ENCODE measurements at places on chromosomes 2 and 18. TPM values are rescaled to one million over a fixed set of nuclear protein-coding genes. Genes with fewer than 3 reads are reported as not detected.

DNA sequence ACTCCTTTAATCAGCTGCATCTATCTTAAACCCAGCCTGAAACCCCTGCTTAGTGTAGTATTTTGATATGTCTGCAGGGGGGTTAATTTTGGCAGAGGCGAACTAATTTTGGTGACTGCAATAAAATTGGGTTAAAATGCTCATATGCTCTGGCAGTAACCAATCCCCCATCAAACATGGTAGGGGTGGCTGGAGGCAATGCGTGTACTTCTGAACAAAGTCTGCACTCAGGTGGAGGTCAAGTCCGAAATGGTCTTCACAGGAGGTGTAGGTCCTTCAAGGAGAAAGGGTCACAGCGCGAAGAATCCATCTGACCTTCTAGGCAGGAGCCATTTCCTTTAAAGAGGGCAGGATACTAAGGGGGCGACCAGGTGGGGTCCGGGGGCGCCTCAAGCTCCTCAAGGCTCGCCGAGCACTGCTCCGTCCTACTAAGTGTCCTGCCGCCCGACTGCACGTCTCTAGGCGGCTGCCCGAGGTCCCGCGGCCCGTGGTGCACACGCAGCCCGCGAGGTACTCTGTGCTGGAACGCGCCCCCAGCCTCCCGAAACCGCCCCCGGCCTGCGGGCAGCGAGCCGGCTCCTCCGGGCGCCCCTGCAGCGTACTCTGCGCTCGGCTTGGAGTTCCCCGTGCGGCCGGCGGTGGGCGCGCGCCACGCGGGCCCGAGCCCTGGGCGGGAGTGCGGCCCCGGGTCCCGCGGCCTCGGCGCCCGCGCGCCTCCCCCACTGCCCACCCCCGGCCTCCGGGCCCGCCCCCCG is 1.7 kb upstream of the LDLRAD4 start:
- DNase-seq = peak; percentile 64

SERPINB11 gene
- total RNA-seq = not detected

GRCh38 chr2:127081826-127082633 is 24.9 kb downstream of the BIN1 start:
- DNase-seq = peak; percentile 84

DNA sequence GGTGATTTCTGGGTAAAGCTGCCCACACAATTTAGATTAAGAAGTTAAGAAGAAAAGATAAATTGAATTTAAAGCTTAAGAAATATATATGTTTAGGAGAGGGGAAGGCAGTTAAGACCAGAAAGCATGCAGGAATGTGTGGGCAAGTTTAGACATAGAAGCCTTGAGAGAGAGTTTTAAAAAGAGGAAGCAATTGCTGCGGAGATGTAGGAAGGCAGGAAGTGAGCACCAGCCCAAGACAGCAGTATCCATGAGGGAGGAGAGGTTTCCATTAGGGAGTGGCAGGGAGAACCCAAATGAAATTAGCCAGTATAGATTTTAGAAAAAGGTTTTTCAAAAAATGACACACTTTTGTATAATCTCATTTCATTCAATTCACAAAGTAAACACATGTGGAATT is 24.3 kb downstream of the DSC2 start:
- DNase-seq = no peak

CRYGC gene
- not detected for total RNA-seq

GRCh38 chr2:63658176-63658968 is 69.6 kb downstream of the MDH1 start:
- no peak for DNase-seq

GRCh38 chr2:232502511-232502910 is 14.9 kb upstream of the ECEL1 start:
- peak; percentile 30 for DNase-seq

GRCh38 chr2:84652431-84652830 is 136.1 kb downstream of the DNAH6 start:
- DNase-seq = no peak

All from activated CD4-positive, alpha-beta memory T cell treated with anti-CD3 and anti-CD28 coated beads for 36 hours (primary cell).